ENCODE measurements at places on chromosomes 6 and 20. TPM values are rescaled to one million over a fixed set of nuclear protein-coding genes. Genes with fewer than 3 reads are reported as not detected.

DNA sequence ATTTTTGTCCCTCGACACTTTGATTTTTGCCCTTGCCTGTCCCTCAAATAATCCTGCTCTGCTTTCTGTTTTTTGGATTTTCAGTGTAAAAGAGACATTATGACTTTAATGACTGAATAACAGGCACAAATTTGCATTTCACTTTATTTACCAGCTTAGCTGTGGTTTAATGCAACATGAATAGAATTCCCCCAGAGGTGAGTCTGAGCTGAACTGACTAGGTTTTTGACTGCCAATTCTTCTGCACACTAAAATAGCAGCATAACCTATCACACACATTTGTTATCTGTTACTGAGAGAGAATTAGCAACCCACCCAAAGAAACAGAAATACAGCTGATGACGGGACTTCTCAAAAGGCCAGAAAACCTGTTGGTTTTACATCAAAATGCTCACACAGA is 3.9 kb upstream of the RBM24 start:
- DNase-seq: peak; percentile 33

Gene FAM184A
- 2.0 TPM for total RNA-seq

DNA sequence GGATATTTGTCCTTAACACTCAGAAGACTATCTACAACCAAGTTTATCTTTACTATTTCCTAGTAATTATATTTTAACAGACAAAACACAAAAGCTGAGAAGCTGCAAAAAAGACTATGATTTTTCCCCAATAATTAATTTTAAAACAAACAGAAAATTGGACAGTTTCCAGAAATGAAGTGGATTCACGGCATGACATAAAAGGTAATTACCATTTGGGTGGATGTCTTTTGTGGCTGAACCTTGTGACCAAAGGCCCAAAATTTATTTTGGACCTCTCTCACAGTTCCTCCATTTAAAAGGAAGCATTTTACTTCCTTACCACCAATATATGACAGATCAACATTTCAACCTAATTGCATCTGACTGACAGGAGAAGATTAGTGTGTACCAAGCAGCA is 90.2 kb downstream of the GMDS start:
- DNase-seq: no peak

Gene GSTA2
- not detected for total RNA-seq

Gene GPR6
- not detected for total RNA-seq

GRCh38 chr6:154930451-154930851 is 64.7 kb upstream of the TIAM2 start:
- DNase-seq: no peak

Gene LAMA5
- 285 TPM for total RNA-seq

DNA sequence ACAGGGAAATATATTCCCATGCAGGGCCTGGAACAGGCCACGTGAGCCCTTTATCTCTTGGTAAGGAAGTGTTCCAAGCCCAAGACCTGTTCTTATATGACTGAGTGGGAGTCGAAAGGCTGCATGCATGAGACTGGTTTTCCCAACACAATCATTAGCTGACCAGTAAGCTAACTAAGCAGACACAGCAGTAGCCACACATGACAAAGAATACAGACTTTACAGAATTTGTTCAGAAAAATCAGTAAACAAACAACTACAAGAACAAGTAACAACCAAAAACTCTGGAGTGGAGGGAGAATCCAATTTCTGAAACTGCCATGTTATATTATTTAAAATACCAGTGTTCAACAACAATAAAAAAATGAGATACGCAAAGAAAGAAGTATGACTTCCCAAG is 16.7 kb downstream of the BPIFA1 start:
- DNase-seq: no peak

DNA sequence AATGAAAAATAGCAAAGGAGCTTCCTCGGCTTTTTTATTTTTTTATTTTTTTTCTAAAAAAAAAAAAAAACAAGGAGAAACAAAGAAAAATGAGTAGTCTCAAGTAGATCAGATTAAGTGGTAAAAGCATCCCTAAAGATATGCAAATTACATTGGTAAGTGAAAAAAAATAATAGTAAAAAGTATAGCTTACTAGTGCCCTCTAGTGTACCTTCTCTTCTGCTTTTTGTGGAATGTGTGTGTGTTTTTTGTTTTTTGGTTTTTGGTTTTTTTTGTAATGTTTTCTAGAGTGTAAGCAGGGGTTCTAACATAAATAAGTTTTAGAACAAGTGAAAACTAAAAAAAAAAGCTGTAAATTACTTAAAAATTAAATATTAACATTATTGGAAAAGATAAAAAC is 1062.0 kb downstream of the HACE1 start:
- no peak for DNase-seq

DNA sequence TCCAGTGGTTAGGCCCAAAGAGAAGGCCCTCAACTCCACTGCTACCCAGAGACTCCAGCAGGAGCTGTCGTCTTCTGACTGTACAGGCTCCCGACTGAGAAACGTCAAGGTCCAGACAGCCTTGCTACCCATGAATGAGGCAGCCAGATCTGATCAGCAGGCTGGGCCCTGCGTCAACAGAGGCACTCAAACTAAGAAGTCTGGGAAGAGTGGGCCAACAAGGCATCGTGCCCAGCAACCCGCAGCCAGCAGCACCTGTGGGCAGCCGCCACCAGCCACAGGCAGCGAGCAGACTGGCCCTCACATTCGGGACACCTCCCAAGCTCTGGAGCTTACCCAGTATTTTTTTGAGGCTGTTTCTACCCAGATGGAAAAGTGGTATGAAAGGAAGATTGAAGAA is 8.1 kb downstream of the LYRM2 start:
- no peak for DNase-seq

Gene GINM1
- total RNA-seq: 39.3 TPM

GRCh38 chr6:39269961-39270360 is 40.7 kb upstream of the KCNK5 start:
- DNase-seq: no peak

- no peak for DNase-seq
Observed at GRCh38 chr6:71420095-71420692, 131.6 kb downstream of the OGFRL1 start.

- DNase-seq: no peak
Observed at GRCh38 chr6:152296648-152297376, 340.4 kb downstream of the SYNE1 start.

Gene SAMHD1
- total RNA-seq: 99.7 TPM

GRCh38 chr6:72672906-72673305 is 51.0 kb downstream of the KCNQ5 start:
- no peak for DNase-seq

GRCh38 chr20:46826343-46826984 is 68.2 kb upstream of the EYA2 start:
- peak; percentile 36 for DNase-seq

DNA sequence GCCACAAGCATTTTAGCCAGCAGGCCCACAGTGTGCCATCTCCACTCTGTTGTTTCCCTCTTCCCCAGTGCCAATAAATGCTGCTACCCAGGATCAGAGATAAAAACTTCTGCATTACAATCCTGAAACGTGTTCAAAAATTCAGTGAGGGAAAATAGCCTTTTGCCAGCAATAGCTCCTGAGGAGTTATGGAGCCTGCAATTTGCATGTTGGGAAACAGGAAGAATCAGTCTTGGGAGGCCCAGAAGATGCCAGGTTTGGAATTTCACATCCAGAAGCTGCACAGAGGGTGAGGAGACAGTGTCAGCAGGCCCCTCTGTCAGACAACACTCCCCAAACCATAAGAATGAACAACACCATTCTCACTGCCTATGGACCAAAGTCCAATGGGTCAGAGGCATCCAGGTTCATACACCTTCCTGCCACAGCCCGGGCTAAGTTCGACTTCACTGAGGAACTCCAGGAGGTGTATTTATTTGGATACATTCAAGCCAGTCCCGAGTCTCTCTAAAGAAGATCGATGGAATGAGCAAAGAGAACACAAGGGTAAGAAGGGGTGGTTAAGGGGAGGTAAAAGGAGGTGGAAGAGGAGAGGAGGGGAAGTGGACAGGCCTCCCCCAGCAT is 20.8 kb downstream of the RRBP1 start:
- DNase-seq: no peak

- DNase-seq: no peak
Observed at GRCh38 chr20:7264137-7264536, 496.7 kb downstream of the BMP2 start.

- no peak for DNase-seq
Observed at GRCh38 chr6:10904015-10904414, 17.2 kb downstream of the SYCP2L start.

DNA sequence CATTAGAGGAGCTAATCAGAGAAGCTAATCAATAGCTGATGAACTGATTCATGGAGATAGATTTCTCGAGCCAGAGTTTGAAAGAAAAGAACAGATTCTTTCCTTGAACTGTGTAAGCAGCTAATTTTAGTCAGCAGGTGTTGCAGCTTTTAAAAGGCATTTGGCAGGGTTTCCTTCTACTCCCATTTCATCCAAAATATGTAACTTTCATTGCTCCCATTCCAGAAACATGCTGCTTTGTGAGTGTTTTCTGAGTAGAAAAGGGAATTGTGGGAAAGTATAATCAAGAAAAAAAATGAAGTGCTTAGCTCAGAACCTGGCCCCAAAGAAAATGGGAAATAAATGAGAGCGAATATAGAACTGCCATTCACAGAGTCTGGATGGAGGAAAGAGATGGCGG is 20.8 kb downstream of the SLC35F1 start:
- no peak for DNase-seq

- DNase-seq: no peak
Observed at GRCh38 chr6:1599469-1599868, 10.2 kb upstream of the FOXC1 start.

Gene DCDC2
- 3.2 TPM for total RNA-seq

- no peak for DNase-seq
Observed at GRCh38 chr6:17093686-17094085, 8.2 kb upstream of the STMND1 start.

Gene CFAP206
- 0.60 TPM for total RNA-seq

DNA sequence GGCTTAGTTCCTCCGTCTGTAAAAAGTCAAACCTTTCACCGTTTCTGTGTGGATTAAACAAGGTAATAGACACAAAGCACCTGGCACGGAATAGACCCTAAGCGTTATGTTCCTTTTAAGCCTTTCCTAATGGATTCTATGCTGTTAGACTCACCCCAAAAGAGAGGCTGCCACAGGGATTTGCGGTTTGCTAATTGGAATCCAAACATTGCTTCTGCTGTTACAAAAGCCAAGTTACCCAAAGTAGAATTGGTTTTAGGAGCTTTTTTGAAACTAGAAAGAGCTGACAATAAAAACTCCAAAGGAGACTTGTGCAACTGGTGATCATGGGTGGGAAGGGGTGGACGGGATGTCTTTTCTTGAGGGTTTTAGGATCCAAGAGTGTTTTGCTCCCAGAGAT is 178.0 kb downstream of the BMP7 start:
- DNase-seq: no peak

Gene MCHR2
- total RNA-seq: not detected

Gene WASF1
- 26.3 TPM for total RNA-seq

DNA sequence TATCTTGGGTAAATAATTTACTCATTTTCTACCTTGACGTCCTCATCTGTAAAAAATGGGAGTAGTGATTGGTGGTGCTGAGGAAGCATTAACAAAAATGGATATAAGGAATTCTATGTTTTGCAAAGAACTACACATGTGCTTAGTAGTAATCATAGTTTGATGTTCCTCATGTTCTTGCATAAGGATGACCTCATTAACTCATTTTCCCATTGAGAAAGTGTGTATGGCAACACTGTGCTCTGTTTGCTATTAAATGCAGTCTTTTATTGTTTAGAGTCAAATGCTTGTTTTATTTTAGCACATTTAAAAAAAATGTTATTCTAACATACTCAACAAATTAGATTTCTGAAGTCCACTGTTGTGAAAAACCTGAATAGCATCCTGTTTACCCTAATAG is 211.2 kb upstream of the RSPO3 start:
- no peak for DNase-seq

GRCh38 chr20:43357352-43357751 is 100.3 kb upstream of the SRSF6 start:
- DNase-seq: no peak

DNA sequence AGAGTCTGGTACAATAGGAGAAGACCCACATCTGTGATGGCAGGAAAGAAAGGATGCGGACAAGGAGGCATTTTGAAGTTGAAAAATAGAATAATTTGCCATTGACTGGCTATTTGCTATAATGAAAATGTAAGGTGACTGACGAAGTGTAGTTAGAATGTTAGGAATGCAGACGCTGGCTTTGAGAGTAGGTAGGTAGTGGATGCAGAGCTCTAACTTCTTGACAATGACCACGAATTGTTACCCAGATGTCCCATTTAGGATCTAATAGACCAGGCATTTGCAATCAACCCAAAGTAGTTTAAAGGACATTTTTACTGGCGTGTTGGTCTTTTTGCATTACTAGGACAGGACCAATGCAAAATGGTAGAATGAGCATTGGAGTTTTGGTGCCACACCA is 14.2 kb downstream of the MLIP start:
- DNase-seq: no peak

Gene FAM110A
- 1.2 TPM for total RNA-seq

Measured in astrocyte (in vitro differentiated cells and primary cell).